Left cardiac atrium (tissue), 4 donors: ENCODE measurements at places on chromosomes 7 and 10. TPM values are rescaled to one million over a fixed set of nuclear protein-coding genes. Genes with fewer than 3 reads are reported as not detected.

RPEL1 gene
- total RNA-seq: not detected

DDX50 gene
- total RNA-seq: 22.2 TPM

HTRA1 gene
- 73.5 TPM for total RNA-seq

ANKRD22 gene
- total RNA-seq: not detected

WDFY4 gene
- 2.6 TPM for total RNA-seq

GNAT3 gene
- total RNA-seq: not detected

FGL2 gene
- 19.7 TPM for total RNA-seq

NEUROD6 gene
- not detected for total RNA-seq

MMP21 gene
- 0.34 TPM for total RNA-seq

LIPF gene
- total RNA-seq: not detected

FGFR2 gene
- total RNA-seq: 24.4 TPM

ASCC1 gene
- 25.2 TPM for total RNA-seq

CPN1 gene
- total RNA-seq: not detected

GSTO2 gene
- total RNA-seq: 0.82 TPM

GRCh38 chr7:98209166-98209920 lies 1.9 kb upstream of the BHLHA15 start:
- DNase-seq: no peak

DNA sequence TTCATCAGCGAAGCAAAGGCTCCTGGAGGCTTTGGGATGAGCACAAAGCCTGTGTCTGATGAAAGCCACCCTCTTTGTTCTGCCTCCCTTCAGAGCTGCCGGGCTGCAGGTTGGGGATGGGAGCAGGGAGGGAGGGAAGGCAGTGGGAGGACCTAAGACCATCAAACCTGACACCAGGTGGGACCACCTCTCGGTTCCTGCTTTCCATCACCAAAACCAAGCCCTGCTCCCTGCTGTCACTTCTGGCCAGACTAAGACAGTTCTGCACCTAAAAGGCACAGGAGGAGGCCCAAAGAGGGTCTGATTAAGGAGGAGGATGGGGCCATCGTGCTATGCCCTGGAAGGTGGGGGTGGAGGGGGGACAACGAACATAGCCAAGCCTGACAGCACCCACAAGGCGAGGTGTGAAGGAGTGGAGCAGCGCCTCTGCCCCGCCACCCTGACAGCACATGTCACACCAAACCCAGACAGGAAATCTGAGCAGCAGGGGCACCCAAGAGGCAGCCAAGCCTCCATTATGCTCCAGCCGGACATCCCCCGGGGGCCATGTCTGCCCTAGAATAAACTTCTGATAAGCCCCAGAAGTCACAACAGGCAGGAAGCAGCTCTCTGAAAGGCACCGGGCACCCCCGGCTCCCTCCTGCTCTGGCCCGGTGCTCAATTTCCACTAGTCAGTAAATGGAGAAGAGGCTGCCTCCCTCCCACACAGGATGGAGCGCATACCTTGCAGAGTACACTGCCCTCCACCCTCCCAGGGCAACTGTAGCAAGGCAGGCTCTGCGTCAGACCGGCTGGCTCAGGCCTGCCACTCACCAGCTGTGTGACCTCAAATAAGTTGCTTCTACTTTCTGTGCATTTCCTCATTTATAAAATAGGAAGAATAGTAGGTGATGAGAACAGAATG lies 48.9 kb downstream of the DLG5 start:
- peak; percentile 66 for DNase-seq

GRCh38 chr7:110564246-110564645 lies 526.7 kb upstream of the LRRN3 start:
- DNase-seq: no peak

- DNase-seq: no peak
Measured at GRCh38 chr7:6330657-6331056, 58.2 kb upstream of the CYTH3 start.

DNA sequence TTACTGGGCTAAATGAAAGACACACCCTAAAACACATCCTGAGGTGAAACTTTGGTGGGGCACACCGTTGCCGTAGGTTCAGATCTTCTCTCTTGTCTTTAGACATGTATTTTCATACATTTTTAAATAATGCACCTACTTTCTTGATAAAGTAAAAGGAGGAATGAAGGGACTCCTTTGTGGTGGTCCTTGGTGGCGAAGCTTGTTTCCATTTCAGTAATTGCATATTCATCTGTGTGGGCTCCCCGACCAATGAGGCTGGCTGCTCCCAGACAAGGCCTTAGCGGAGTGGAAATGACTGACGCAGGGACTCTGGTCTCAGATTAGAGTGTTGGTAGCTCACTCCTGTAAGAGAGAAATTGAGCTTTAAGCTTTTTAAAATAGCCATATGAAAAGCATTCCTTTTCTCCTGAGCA lies 815 bp downstream of the CCSER2 start:
- DNase-seq: peak; percentile 42

GRCh38 chr10:63072951-63073350 lies 60.2 kb upstream of the NRBF2 start:
- DNase-seq: no peak

- DNase-seq: peak; percentile 54
Measured at GRCh38 chr7:12403287-12404181, at the start of gene VWDE. Gene VWDE, minus strand, starts transcription at chr7:12403865. Its CDS starts 149 bp downstream, at chr7:12403716.

DNA sequence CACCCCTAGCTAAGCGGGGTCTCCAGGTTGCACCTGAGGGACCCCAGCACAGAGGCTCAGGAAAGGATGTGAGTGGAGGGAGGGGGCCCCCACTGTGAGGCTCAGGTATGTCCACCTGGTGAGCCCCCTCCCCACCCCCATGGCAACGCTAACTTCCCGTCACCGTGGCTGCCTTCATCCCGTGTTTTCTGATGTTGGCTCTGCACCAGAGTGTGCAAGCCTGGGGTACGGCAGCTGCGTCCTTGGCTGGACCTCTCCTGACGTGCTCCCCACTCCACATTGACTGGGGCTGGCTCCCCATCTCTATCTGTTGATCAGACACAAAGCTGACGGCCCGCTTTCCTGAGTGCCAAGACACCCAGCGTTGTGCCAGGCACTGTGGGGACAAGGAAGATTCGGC lies 136.7 kb downstream of the ACTR3B start:
- no peak for DNase-seq

DNA sequence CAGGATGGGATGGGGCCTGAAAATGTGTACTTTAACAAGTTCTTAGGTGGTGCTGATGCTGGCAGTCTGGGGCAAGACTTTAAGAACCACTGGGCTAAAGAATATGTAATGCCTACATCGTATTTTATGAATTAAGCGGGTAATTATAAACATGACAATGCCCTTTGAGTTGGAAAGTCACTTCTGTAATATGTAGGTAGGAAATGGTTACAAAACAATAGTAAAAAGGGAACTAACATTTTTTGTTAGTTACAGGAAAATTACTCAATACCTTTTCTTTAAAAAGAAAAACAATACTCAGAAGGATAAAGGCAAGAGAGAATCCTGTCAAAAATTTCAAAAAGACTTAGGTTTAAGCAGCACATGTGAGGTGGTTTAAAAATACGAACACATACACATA lies 48.3 kb upstream of the STEAP4 start:
- DNase-seq: no peak

DNA sequence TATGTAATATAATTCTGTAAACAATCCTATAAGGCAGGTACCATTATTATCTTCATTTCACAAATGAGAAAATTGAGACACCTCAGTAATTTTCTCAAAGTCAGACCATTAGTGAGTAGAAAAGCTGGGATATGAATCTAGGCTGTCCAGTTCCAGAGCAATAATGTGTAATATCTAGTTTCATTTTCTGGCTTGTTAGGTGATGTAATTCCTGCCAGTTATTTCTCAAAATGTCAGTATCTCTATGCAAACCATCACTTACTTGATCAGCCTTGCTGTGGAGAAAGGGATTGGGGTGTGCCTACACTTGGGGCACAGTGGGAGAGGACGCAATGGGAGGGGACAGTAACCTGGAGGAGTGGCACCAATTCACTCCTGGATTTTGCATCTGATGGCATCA lies 157.5 kb downstream of the LYZL1 start:
- DNase-seq: no peak

DNA sequence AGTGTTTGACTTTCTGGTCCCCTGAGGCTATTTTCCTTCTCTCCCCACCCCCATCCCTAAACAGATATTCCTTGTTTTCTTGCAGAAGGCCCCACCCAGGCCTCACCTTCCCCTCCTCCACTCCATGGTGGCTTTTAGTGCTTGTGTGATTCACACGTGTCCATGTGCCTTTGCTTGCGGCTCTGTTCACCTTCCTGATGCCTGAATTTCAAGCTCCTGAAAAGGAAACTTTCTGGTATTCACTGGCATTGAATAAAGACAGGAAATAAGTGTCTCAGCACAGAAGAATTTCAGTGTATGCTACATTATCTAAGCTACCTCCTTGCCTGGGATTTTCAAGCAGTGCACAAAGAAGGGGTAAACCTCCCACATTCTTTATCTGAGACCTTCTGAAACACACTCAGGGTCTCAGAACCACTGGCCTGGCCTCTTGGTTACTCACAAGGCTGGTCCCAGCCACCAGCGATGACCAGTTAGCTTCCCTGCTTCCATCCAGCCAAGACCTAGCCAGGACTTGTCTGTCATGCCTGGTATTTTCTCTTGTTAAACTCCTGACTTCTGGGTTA lies 17.2 kb upstream of the UBE2H start:
- DNase-seq: no peak

DNA sequence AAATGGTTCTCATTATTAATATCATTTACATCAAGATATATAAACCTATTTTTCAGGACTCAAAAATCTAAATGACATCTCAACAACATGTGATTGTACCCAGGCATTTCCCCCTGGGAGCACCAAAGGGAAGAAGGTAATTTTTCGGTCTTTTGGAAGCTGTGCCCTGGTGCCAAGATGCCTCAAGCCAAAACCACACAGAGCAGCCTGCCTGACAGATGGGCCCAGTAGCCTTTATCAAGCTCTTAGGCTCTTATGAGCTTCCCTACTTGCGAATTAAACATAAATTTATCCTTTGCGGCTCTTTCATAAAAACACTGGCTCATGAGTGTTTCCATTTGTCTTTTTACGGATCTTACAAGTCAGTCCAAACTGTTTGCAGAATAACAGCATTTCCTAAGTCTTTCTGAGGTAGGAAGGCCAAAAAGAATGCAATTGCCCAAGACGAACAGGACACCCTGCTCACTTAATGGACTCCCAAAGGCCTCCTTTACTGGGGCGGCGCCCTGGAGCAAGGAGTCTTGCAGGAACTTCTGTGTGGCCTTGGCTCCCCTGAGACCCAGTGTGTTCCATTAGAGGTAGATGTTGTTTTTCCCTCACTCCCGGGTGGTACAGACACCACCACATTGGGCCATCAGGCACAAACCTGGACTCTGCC lies 4.1 kb upstream of the RASSF4 start:
- DNase-seq: no peak

- no peak for DNase-seq
Measured at GRCh38 chr10:100866575-100867098, 46.1 kb upstream of the SLF2 start.

DNA sequence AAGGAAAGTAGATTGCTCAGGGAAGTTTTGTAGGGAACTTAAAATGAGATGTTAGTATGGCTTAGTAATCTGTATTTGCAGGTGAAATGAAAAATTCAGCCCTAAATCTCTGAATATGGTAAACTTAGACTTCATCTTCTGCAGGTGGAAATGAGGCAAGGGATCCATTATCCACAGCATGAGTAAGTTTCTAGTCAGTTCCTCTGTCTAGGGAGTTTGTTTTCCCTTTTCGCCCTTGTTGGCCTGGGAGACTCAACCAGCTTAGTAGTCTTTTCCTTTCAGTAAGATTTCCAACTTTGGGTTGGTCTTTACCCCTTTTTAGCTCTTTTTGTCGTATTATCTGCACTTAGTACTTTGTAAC lies 65.6 kb downstream of the ZEB1 start:
- DNase-seq: no peak

DNA sequence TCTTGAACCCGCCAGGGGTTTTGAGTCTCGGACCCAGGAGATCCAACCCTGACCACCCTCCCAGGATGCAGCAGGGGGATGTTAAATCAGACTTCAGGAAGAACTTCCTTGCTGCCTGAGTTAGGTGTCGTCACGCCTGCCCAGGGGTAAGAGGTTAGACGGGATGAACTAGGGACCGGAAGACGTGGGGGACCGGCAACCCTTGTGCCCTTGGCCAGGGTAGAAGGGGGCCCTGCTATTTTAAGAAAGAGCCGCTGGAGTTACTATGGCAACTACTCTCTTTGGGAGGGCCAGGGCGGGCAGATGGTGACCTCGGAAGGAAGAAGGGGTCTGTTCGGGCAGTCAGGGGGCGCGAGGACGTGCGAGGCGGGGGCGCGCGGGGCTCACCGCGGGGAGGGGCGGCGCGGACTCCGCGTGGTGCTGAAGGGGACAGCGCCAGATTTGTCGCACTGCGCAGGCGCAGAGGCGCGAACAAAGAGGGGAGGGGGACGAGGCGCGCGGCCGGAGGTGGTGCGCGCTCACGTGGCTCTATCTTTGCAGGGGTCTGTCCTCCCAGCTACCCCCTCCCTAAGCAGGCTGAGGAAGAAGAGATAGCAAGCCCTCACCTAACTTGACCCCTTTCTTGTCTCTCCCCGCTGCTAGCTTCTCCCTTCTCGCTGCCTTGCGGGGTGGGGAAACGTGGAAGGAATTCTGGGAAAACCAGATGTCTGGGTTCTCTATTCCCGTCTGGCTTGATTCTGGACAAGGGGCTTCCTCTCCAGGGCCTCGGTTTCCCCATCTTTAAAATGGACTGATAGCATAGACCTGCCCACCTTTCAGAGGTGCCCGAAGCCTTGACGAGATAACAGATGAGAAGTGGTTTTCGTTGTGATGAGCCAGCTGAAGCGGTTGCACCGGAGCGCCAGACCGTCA lies 940 bp upstream of the PSD start:
- DNase-seq: peak; percentile 58

- no peak for DNase-seq
Measured at GRCh38 chr7:123872908-123873307, 27.9 kb downstream of the HYAL4 start.
